ENCODE measurements at places on chromosomes 11 and 22. TPM values are rescaled to one million over a fixed set of nuclear protein-coding genes. Genes with fewer than 3 reads are reported as not detected.
A peak's percentile ranks its signal among the peaks of the same experiment; 100 is the strongest.

RFPL2 gene
- 0.72 TPM for total RNA-seq

TYR gene
- total RNA-seq: 1.4 TPM

OOSP4A gene
- total RNA-seq: not detected

- peak; percentile 87 for DNase-seq
Measured at GRCh38 chr11:44893846-44894617, 56.7 kb downstream of the TP53I11 start.

DNA sequence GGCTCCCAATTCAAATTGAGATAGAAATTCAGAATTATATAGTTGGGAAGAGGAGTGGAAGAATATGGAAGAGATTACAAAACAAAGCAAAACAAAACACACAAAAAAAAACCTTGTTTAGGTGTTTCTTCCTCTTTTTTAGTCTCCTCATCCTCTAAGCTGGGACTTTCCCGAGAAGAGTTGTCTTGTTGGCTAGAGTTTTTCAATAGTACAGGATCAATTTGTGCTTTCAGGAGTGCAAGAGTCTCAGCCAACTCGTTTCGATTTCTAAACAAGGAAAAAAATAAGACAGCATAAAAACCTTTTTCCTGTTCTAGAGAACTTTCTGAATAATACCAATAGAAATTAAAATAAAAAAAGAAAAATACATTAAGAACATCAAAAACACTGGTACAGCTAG lies 87.8 kb upstream of the CLNS1A start:
- no peak for DNase-seq

Data from umbilical cord (tissue), 2 donors.